ENCODE measurements at places on chromosomes 2 and 18. TPM values are rescaled to one million over a fixed set of nuclear protein-coding genes. Genes with fewer than 3 reads are reported as not detected.

VWA3B gene
- total RNA-seq: not detected

TMEM37 gene
- total RNA-seq: not detected

OTX1 gene
- not detected for total RNA-seq

GRHL1 gene
- 1.0 TPM for total RNA-seq

RAB27B gene
- total RNA-seq: 3.4 TPM

NEU4 gene
- 0.64 TPM for total RNA-seq
